AML-193 (cell line): ENCODE measurements at places on chromosomes 2 and 18.

GRCh38 chr2:98552499-98553179 is 55.7 kb downstream of the COA5 start:
- DNase-seq, result no peak

GRCh38 chr2:45396671-45397070 is 214.4 kb downstream of the SRBD1 start:
- DNase-seq, result no peak

GRCh38 chr18:76967721-76968472 is 145.5 kb downstream of the ZNF236 start:
- no peak for DNase-seq

DNA sequence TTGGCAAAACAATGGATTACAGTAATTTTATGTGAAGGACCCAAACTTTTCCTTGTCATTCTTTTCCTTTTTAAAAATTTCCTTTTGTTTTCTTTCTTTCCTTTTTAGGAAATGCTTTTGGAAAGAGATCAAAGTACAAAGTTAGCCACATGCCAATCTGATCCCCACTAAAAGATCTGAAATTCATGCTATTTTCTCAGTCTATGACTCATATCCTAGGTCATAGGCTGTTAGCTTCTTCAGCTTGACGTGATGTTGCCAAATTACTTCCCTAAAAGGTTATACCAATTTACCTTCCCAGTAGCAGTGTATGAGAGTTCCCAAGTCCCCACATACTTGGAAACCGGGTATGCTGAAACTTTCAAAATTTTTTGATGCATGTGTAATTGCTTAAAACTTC is 355.3 kb downstream of the INSIG2 start:
- DNase-seq, result no peak

GRCh38 chr2:19476327-19476726 is 117.9 kb upstream of the OSR1 start:
- no peak for DNase-seq
